ENCODE measurements at places on chromosomes 6 and 20.

DNA sequence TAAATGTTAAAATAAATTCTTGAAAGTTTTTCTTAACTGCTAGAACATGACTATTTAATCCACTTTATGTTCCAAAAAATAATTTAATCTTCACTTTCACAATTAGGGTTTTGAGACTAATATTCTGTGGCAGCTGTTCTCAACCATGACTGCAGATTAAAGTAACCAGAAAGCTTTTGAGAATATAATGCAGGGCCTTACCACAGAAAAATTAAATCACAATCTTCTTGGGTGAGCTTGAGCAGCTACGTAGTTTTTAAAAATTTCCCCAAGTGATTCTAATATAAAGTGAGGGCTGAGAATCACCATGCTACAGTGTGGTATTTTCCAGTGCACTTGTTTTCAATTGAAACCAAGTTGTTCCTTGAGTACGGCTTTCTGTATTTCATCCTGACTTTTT is 196.6 kb upstream of the PTCHD4 start:
- no peak for DNase-seq

DNA sequence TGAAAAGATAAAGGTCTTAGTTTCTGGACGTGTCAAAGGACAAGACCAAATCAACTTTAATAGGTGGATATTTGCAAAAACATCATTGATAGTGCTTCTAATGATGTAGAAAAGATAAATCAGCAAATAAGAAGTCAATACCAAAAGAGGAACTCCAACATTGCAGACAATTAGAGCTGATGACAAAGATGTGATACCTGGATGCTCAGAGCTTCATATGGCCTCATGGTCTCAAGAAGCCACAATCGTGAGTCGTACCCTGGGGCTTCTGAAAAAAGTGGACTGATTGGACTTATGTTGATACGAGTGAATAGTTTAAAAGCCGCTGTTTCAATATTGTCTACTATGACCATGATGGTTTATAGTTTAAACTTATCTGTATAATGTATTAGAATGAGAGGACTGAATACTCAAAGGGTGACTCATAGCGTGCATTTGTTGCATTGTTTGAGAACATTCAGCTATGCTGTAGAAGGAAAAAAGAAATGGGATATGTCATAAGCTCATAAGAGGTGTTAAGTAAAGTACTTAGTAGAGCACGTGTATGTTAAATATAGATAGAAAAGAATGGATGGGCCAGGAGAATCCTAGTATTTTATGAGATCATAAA is 54.6 kb upstream of the RIPOR2 start:
- DNase-seq, result no peak

DNA sequence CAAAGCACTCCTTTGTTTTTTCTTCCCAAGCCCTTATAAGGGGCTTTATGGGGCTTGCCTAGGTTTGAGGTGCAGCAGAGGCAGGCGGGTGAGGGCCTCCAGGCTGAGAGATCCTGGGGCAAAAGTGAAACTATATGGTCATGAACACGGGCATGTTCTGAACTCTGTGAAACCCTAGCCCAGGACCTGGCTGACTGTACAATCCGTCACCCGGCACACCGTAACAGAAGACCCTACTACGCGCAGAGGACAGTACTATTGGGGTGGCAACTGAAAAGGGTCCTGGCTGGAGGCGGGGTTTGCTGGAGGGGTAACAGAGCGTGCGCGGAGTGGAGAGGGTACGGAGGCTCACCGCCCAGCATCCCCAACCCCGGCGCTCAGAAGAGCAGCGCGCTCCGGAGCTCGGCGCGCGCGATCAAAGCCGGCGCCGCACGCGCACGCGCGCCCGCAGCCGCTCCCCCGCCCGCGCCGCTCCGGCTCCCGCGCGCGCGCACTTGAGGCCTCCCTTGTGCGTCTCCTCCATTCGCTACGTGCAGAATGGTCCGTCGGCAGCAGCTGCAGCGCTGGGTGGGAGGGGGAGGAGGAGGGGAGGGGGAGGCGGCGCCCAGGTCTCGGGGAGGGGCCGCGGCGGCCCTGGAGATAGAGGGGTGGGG is 54.2 kb downstream of the MRPL14 start:
- DNase-seq, result peak; percentile 85

- DNase-seq, result no peak
Observed at GRCh38 chr6:38279423-38279822, 360.3 kb downstream of the BTBD9 start.

All from left renal pelvis (tissue), 4 donors.